ENCODE measurements at places on chromosomes 4 and X. TPM values are rescaled to one million over a fixed set of nuclear protein-coding genes. Genes with fewer than 3 reads are reported as not detected.

Gene C4orf51
- total RNA-seq: not detected

Gene ZIC3
- not detected for total RNA-seq

- no peak overlapping the region for H3K27ac ChIP-seq
- no peaks in the 10 kb centered on the region for H3K4me1 ChIP-seq
- no peaks in the 10 kb centered on the region for H3K27me3 ChIP-seq
- no peaks in the 10 kb centered on the region for H3K36me3 ChIP-seq
- H3K4me3 ChIP-seq: no peak overlapping the region
Observed at GRCh38 chr4:109207061-109207460, 95.4 kb downstream of the COL25A1 start.

DNA sequence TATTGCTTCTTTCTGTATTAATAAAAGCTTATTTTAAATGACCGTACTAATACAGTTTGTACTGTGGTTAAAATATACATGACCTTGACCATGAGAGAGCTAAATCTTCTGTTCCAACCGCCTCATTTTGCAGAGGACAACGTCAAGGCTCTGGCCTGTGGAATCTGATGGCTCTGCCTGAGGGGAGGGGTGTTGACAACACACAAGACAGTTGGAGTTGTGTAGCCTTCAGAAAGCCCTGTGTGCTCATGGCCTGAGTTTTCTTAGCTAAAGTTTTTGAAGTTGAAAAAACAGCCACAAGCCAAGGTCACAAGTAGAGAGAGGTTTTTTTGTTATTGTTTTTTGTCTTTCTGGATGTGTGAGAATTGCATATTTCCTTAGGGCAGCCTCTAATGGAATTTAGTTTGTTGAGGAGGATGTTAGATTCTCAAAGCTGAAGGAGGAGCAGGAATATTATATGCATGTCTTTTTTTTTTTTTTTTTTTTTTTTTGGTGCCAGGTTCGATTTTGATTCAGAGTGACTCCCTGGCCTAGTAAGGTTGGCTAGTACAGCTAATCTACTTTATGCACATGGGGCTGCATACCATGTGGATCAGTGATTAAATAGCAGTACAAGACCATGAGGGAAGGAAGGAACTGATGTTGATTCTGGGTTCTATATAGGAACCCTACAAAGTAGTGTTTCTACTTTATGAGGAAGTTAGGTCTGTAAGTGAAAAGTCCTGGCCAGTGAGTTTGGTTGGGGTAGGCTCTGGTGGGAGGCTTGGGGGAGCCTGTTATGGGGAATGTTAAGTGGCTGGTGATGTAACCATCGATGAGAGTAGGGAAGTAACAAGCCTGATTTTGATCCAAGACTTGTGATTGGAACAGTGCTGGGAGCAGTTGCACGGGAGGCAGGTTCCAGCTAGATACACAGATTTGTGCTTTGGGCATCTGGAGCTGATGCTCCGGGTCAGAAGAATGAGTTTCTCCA is 20.3 kb downstream of the SMS start:
- H3K36me3 ChIP-seq: no peaks in the 10 kb centered on the region
- no peak for DNase-seq
- no peaks in the 10 kb centered on the region for H3K27me3 ChIP-seq
- no peak overlapping the region for H3K27ac ChIP-seq

Gene CLDN22
- total RNA-seq: not detected

DNA sequence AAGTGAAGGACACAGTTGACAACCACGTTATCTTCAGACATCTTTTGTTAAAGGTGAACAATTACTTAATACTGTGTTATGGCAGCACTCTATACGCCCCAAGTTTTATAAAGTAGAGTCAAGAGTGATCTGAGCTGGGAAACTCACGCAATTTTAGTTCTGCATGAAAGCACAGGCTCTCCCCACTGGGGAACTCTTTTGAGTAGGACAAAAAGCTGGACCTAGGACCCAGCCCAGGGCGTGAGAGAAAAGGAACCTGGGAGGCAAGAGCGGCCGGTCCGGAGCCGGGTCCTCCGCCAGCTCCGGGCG is 152.6 kb upstream of the SLC4A4 start:
- peak overlapping the region; percentile 85 for H3K4me3 ChIP-seq
- no peaks in the 10 kb centered on the region for H3K36me3 ChIP-seq
- H3K27me3 ChIP-seq: no peaks in the 10 kb centered on the region

Gene MEPE
- not detected for total RNA-seq

DNA sequence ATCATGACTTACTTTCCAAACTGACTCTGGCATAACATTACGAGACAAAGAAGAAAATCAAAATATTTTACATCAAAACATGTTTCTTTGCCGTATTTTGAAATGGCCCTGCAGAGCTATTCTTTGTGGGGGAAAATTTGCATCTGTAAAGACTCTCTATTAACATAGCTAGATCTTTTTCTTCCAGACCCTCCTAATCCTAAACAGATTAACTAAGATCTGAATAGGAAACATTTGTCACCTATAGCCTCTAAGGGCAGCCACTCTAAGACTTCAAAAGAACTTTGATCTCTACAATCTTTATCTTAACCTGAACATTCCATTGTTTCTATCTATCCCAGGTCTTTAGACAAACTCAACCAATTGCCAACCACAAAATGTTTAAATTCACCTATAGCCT is 176.6 kb upstream of the CENPE start:
- H3K27ac ChIP-seq: no peak overlapping the region
- no peaks in the 10 kb centered on the region for H3K4me1 ChIP-seq
- H3K4me3 ChIP-seq: no peak overlapping the region
- H3K27me3 ChIP-seq: no peaks in the 10 kb centered on the region

- peaks cover 7% of the 10 kb centered on the region for H3K4me1 ChIP-seq
- H3K27ac ChIP-seq: no peak overlapping the region
- DNase-seq: peak; percentile 22
- no peaks in the 10 kb centered on the region for H3K36me3 ChIP-seq
- no peaks in the 10 kb centered on the region for H3K27me3 ChIP-seq
Observed at GRCh38 chr4:54954656-54955388, 170.6 kb downstream of the KDR start.

DNA sequence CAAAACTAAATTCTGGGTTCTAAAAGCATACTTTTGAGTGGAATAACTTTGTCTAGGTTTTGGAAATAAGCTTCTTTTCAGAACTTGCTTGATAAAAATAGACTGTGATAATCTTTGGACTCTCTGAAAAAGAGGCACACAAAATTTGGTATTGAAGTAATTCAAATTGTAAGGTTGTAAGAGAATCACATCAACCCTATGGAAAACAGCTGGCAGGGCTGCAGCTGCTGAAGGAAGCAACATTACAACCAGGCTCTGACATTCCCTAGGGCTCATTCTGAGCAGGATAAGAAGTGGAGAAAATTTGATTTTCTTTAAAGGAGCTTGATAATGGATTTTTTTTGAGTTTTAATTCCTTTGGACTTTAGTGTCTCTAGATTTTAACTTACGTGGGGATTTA is 147.6 kb downstream of the FSTL5 start:
- no peaks in the 10 kb centered on the region for H3K27me3 ChIP-seq
- no peak overlapping the region for H3K27ac ChIP-seq
- no peaks in the 10 kb centered on the region for H3K4me1 ChIP-seq
- no peak overlapping the region for H3K4me3 ChIP-seq
- H3K36me3 ChIP-seq: no peaks in the 10 kb centered on the region

DNA sequence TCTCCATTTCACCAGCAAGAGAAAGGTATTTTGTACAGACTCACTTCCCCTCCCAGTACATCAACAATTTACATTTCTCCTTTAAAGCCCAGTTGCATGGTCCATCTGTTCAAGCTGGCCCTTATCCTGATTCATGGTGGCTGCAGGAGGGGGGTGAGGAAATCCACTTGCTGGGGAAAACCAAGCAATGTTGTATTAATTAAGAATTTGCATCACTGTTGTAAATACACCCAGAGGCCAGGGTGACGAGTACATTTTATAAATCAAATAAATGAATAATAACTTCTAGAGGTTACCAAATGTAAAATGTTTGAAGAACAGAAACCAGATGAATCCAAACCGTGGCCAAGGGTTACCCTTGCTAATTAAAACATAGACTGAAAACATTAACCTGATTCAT is 395.9 kb upstream of the INTU start:
- H3K27ac ChIP-seq: no peak overlapping the region
- no peak for DNase-seq
- H3K4me3 ChIP-seq: no peak overlapping the region
- H3K4me1 ChIP-seq: no peaks in the 10 kb centered on the region

Gene GLUD2
- 1.8 TPM for total RNA-seq

DNA sequence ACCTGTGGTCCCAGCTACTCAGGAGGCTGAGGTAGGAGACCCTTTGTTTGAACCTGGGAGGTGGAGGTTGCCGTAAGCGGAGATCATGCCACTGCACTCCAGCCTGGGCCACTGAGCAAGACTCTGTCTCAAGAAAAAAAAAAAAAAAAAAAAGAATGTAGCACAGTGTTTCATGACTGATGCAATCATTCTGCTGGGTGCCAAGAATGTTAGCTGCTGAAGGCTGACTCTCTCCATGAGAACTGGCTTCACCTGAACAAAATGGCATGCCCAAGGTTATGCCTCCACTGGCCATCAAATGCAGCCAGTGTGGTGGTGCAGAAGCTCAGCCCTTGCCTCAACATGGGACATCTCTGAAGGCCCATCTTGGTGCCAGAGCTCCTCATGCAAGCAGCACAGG is 412.1 kb downstream of the ADAM29 start:
- H3K36me3 ChIP-seq: no peaks in the 10 kb centered on the region
- DNase-seq: no peak
- no peak overlapping the region for H3K27ac ChIP-seq
- no peak overlapping the region for H3K4me3 ChIP-seq
- H3K27me3 ChIP-seq: no peaks in the 10 kb centered on the region

DNA sequence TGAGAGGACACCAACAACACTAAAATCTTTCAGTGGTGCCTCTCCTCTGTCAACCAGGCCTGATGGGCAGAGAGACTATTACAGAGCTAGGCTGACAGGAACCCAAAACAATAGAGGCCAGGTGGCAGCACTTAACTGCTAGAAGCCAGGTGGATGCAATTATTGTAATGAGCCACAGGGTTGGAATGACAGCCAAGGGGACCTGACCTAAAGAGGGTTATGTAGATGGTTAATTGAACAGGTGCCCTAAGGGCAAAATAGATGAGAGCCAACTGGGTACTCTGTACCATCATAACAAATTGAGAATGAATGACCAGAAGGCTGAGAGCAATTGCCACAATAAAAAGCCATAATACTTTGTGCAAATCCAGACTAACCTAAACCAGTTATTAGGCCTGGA is 24.7 kb upstream of the FRAS1 start:
- H3K36me3 ChIP-seq: no peaks in the 10 kb centered on the region
- H3K27me3 ChIP-seq: no peaks in the 10 kb centered on the region
- H3K4me3 ChIP-seq: no peak overlapping the region
- no peaks in the 10 kb centered on the region for H3K4me1 ChIP-seq

Gene PTPN13
- total RNA-seq: 87.8 TPM

- no peaks in the 10 kb centered on the region for H3K4me1 ChIP-seq
- DNase-seq: no peak
- H3K27me3 ChIP-seq: no peaks in the 10 kb centered on the region
Observed at GRCh38 chr4:3358656-3359055, 65.8 kb downstream of the RGS12 start.

GRCh38 chrX:7198499-7198898 is 50.5 kb upstream of the PUDP start:
- H3K27ac ChIP-seq: no peak overlapping the region
- H3K27me3 ChIP-seq: no peaks in the 10 kb centered on the region
- no peaks in the 10 kb centered on the region for H3K36me3 ChIP-seq
- H3K4me3 ChIP-seq: no peak overlapping the region
- DNase-seq: no peak

Gene PHKA1
- total RNA-seq: 4.7 TPM

DNA sequence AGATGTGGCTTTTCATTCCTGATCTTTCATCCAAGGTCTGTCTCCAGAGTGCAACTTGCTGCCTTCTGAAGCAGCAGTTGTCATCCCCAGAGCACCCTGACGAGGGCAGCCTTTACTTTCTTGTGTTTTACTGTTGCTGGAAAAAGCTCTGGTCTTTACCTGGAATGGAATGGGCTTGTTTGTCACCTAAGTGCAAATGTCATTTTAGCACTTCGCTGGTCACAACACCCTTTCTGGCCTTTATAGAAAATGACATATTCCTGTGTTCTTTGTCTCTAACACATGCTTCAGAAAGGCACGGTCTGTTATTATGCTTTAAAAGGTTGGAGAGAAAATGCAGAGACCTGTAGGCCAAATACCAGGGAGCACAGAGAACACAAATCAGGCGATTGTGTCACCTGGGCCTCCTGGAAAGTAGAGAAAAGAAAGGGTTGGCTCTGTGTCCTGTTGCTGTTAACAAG is 332.7 kb upstream of the IGFBP7 start:
- no peaks in the 10 kb centered on the region for H3K36me3 ChIP-seq
- H3K27ac ChIP-seq: no peak overlapping the region
- no peaks in the 10 kb centered on the region for H3K27me3 ChIP-seq
- peak; percentile 73 for DNase-seq
- H3K4me3 ChIP-seq: no peak overlapping the region

GRCh38 chr4:36269101-36269500 is 12.3 kb upstream of the DTHD1 start:
- H3K4me3 ChIP-seq: no peak overlapping the region
- H3K27ac ChIP-seq: no peak overlapping the region
- DNase-seq: no peak

Gene CTAG1A
- not detected for total RNA-seq

DNA sequence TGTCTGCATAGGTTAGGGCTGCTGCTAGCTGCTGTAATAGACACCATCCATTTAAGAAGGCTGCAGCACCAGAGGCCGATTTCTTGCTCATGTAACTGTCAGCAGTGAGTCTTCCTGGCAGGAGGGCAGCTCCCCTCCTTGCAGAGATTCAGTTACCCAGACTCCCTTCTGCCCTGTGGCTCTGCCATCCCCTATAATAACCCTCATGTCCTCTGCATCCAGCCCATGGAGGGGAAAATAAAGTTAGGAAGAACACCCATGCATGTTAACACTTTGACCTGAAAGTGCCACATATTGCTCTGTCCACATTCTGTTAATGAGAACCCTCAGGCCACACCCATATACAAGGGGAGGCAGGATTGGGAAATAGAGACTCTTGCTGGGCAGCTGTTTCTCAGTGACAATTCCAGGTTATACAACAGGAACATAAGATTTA is 5.4 kb downstream of the STBD1 start:
- no peak for DNase-seq
- no peak overlapping the region for H3K4me3 ChIP-seq
- H3K4me1 ChIP-seq: peaks cover 6% of the 10 kb centered on the region

- H3K36me3 ChIP-seq: no peaks in the 10 kb centered on the region
- no peak overlapping the region for H3K4me3 ChIP-seq
- peak; percentile 64 for DNase-seq
- no peaks in the 10 kb centered on the region for H3K27me3 ChIP-seq
Observed at GRCh38 chr4:144579411-144580030, 66.4 kb upstream of the HHIP start.

Gene PRDM5
- 39.4 TPM for total RNA-seq

DNA sequence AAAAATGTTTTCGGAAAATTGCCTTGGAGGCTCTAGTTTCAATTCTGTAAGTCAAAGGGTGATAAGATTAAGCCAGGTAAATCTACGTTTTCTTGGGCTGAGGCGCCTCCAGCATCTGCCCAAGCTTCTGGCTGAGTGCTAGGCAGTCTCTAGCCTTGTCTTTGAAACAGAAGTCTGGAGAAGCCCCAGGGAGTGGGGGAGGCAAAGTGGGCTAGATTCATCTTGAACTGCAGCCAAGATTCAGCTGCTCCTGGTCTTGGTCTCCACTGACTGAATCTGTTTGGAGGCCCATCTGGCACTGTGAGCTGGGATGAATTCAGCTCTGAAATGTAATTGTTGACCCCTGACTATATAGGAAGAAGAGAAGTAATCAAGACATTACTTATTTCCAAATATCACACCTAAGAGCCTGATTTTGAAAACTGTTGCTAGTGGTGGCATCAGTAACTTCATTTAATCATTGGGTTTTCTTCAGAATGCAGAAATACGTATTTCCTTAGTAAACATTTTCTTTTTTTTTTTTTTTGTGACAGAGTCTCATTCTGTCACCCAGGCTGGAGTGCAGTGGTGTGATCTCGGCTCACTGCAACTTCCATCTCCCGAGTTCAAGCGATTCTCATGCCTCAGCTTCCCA is 187.3 kb upstream of the LEF1 start:
- H3K4me1 ChIP-seq: peaks cover 7% of the 10 kb centered on the region
- no peaks in the 10 kb centered on the region for H3K36me3 ChIP-seq
- DNase-seq: no peak

Gene TENM3
- 68.4 TPM for total RNA-seq

Measured in osteoblast (primary cell).